Lung microvascular endothelial cell (primary cell): ENCODE measurements at places on chromosomes 3 and 15. TPM values are rescaled to one million over a fixed set of nuclear protein-coding genes. Genes with fewer than 3 reads are reported as not detected.

The GCNT3 gene
- total RNA-seq: not detected in 2 replicates

The FOXB1 gene
- total RNA-seq: not detected in 2 replicates

The GPR171 gene
- not detected in 2 replicates for total RNA-seq

The KIF9 gene
- total RNA-seq: 6.1 and 7.1 TPM in 2 replicates

The EOMES gene
- total RNA-seq: not detected in 2 replicates

The PDE12 gene
- 6.1 and 8.7 TPM in 2 replicates for total RNA-seq

The ALDH1L1 gene
- not detected in 2 replicates for total RNA-seq

The PGBD4 gene
- total RNA-seq: 0.65 and 1.4 TPM in 2 replicates

The PARP15 gene
- total RNA-seq: 0.40 and 0.44 TPM in 2 replicates

The GALNT15 gene
- total RNA-seq: 27.0 and 392 TPM in 2 replicates

The SLC2A2 gene
- total RNA-seq: not detected in 2 replicates

The CD276 gene
- total RNA-seq: 21.4 and 41.4 TPM in 2 replicates

The CYP8B1 gene
- total RNA-seq: not detected in 2 replicates

The FBXW12 gene
- not detected in 2 replicates for total RNA-seq

The TRIM42 gene
- total RNA-seq: not detected in 2 replicates

The CNTN6 gene
- 0.22 TPM in 1 of 2 replicates, not detected in the other for total RNA-seq

The LSAMP gene
- total RNA-seq: not detected in 2 replicates

The UROC1 gene
- not detected in 2 replicates for total RNA-seq

The GOLGA8O gene
- total RNA-seq: under 0.01 TPM in 1 of 2 replicates, not detected in the other

The NANOGP8 gene
- not detected in 2 replicates for total RNA-seq

The KCTD6 gene
- 3.5 and 6.7 TPM in 2 replicates for total RNA-seq

The EFCC1 gene
- 2.6 and 11.5 TPM in 2 replicates for total RNA-seq

The LMAN1L gene
- total RNA-seq: not detected in 2 replicates

The IL12A gene
- under 0.01 and 0.44 TPM in 2 replicates for total RNA-seq

The MCF2L2 gene
- total RNA-seq: 0.20 and 0.22 TPM in 2 replicates

The PSTPIP1 gene
- under 0.01 and 0.40 TPM in 2 replicates for total RNA-seq

The PPP1R14D gene
- not detected in 2 replicates for total RNA-seq
